Aorta (tissue), 5 donors: ENCODE measurements at places on chromosomes 2 and 18.

DNA sequence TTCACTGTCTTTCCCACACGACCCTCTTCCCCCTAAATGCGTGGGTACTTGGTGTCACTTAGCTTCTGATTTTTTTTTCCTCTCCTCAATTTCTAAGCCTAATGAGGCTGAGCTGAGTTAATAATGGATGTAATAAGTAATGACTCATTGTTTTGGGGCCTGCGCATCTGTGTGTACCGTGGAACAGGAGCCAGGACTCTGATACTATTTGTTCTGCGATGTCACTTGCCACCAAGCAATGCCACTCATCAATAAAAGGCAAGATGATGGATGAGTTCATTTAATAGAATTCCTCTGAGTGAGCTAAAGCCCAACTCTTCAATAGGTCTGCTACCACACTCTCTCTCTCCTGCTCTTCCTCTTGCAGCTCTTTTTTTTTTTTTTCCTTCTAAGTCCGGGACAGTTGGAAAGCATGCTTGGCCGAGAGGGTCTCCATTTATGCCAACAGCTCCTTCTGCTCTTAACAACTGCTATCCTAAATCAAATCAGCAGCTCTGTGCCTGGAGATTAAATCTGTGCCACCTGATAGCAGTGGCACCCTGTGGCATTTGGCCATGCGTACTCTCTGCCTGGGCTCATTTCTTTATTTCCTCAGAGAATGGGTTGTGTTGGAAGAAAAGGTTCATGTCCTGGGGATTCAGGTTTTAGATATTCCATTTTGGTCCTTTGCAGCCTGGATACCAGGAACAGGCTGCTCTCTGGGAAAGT is 1284.2 kb upstream of the PIK3C3 start:
- DNase-seq: no peak
- no peaks in the 10 kb centered on the region for H3K36me3 ChIP-seq
- H3K27me3 ChIP-seq: no peaks in the 10 kb centered on the region
- no peak overlapping the region for H3K27ac ChIP-seq

DNA sequence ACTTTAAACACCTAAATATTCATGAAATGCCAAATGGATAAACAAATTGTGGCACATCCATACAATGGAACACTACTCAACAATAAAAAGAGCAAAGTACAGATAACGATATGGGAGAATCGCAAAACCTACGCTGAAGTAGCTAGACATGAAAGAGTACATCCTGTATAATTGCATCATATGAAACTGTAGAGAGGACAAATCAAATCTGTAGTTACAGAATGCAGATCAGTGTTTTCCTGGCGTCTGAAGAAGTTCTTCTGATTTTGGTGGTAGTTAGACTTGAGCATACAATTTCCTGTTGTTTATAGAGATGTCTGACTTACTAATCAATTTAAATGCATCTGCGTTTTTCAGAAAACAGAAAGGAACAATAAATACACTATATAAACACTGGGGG is 394.4 kb downstream of the SOCS6 start:
- no peaks in the 10 kb centered on the region for H3K36me3 ChIP-seq
- H3K27ac ChIP-seq: no peak overlapping the region
- DNase-seq: no peak
- no peak overlapping the region for H3K4me3 ChIP-seq

DNA sequence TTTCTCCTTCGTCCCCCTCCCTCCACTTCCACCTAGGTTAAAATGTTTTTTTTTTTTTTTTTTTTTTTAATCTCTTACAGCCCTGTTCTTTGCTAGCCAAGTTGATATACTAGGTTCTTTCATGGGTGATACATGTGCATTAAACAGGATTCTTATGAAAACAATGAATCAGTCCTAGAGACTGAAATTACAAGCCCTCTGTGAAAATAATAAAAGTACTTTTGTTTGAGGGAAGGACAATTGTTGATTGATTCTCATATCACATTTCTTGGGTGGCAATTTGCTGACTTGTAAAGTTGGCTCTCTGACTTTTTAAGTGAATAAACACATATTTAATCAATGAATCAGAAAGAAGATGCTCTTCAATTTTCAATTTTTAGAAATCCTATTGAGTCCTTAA is 639.9 kb downstream of the LRP1B start:
- no peak for DNase-seq
- no peaks in the 10 kb centered on the region for H3K4me1 ChIP-seq
- H3K36me3 ChIP-seq: no peaks in the 10 kb centered on the region
- H3K4me3 ChIP-seq: no peak overlapping the region
- H3K27ac ChIP-seq: no peak overlapping the region

DNA sequence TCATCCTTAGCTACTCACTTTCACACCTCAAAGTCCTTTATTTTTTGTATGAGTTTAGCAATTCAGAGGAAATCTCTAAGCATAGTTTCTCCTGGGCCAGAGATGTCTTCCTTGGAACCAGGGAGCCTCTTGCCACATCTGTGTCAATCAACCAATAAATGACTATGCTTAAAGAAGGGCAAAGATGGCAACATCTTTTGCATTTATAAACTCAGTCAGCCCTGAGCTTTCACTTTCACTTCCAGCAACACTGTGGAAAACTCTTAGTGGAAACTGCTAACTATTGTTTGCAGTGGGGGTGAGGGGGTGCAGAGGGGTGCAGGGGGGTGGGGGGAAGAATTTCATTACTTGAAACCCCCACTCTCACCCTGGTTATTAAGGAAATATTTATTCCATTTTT is 3.4 kb downstream of the ACVR1C start:
- no peak overlapping the region for H3K4me3 ChIP-seq
- H3K27ac ChIP-seq: no peak overlapping the region
- peaks cover 3% of the 10 kb centered on the region for H3K27me3 ChIP-seq
- no peaks in the 10 kb centered on the region for H3K36me3 ChIP-seq
- no peaks in the 10 kb centered on the region for H3K4me1 ChIP-seq

DNA sequence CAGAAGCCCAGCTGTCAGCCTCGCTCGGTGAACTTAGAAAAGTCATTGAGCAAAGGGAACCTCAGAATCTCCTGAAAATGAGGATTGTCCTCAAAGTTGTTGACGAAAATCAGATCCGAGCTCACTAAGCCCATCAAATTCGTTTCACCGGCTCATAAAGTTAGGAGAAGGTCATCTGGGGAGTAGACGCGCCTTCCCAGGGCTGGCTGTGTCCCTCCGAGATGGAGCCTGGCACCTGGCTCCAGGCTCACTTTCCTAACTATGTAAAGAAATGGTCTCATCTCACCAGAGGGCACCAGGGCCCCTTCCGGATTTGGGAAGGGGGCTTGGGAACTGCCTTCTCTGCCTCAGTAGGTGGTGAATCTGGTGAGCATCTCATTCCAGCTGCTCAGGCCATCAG is 145.5 kb downstream of the PXDN start:
- no peak overlapping the region for H3K4me3 ChIP-seq
- peak; percentile 31 for DNase-seq
- no peak overlapping the region for H3K27ac ChIP-seq
- no peaks in the 10 kb centered on the region for H3K36me3 ChIP-seq

DNA sequence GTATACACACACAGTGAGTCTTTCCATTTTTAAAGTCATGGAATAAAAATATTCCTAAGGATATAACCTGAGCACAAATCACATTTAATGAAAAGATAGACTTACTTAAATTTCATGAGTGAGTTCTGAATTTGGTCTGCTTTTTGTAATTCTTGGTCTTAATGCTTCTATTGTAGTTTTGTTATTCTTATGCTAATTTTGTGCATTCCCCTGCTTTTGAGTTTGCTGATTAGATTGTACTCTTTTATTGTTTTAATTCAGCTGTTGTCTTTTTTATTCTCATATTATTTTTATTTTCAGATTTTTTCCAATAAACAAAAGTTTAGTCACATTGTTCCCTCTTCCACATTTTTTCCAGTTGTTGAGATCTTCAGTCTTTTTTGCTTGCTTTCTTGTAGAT is 202.4 kb downstream of the ZNF407 start:
- peaks cover 3% of the 10 kb centered on the region for H3K4me1 ChIP-seq
- H3K27me3 ChIP-seq: no peaks in the 10 kb centered on the region
- H3K27ac ChIP-seq: no peak overlapping the region
- no peak for DNase-seq
- no peaks in the 10 kb centered on the region for H3K36me3 ChIP-seq

- no peak overlapping the region for H3K4me3 ChIP-seq
- DNase-seq: no peak
- no peaks in the 10 kb centered on the region for H3K36me3 ChIP-seq
- peaks cover 5% of the 10 kb centered on the region for H3K4me1 ChIP-seq
Observed at GRCh38 chr2:229180658-229181057, 90.4 kb downstream of the PID1 start.

DNA sequence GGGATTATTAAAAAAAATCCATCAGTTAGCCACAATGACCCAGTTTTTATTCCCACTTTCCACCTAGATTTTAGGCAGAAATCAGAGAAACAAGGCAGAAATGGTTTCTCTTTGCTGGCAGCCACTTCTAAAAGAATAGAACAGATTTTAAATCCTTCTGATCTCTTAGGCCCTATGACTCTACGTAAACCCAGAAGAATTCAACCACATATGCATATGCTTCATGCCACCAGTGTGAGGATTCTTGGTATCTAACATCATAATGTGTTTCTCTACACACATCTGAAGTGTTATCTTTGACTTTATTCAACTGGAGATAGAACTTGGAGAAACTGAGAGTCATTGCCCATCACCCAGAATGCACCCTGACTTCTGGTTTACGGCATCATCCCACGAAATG is 128.7 kb upstream of the TANK start:
- H3K27ac ChIP-seq: no peak overlapping the region
- no peak for DNase-seq
- no peaks in the 10 kb centered on the region for H3K4me1 ChIP-seq
- no peak overlapping the region for H3K4me3 ChIP-seq

DNA sequence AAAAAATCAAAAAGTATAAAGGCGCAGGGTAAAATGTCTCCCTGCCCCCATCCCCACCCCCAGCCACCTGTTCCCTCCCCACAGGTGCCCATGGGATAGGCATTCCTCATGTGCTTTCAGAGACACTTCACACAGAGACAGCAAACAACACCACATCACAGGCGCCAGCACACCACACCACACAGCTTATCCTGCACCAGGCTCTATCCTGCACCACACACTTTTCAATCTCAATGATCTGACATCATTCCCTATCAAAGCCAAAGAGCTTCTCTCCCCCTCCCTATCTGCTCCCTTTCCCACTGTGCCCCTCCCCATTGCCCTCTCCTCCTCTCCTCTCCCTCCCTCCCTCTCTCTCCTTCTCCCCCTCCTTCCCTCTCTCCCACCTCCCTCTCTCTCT is 15.5 kb downstream of the FAM178B start:
- no peaks in the 10 kb centered on the region for H3K36me3 ChIP-seq
- H3K4me1 ChIP-seq: no peaks in the 10 kb centered on the region
- no peaks in the 10 kb centered on the region for H3K27me3 ChIP-seq
- no peak for DNase-seq
- H3K27ac ChIP-seq: no peak overlapping the region

DNA sequence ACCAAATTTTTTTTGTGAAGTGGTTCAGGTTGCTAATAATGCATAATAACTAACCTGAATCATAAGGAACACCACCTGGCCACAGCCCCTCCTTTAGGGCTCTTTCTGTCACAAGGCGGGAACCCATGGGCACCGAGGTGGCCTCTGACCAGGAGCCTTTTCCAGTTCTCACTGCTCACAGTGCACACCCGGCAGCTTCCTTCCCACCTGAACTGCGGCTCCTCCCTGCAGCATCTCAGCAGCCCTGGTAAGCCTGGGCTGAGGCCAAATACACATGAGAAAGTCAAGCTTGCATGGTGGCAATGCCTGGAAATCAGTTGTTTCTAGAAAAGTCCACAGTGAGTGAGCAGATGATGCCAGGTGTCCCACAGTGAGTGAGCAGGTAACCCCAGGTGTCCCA is 77.6 kb upstream of the SNTG2 start:
- H3K4me3 ChIP-seq: no peak overlapping the region
- H3K27ac ChIP-seq: no peak overlapping the region
- no peaks in the 10 kb centered on the region for H3K27me3 ChIP-seq
- no peaks in the 10 kb centered on the region for H3K36me3 ChIP-seq
- H3K4me1 ChIP-seq: no peaks in the 10 kb centered on the region
- no peak for DNase-seq

DNA sequence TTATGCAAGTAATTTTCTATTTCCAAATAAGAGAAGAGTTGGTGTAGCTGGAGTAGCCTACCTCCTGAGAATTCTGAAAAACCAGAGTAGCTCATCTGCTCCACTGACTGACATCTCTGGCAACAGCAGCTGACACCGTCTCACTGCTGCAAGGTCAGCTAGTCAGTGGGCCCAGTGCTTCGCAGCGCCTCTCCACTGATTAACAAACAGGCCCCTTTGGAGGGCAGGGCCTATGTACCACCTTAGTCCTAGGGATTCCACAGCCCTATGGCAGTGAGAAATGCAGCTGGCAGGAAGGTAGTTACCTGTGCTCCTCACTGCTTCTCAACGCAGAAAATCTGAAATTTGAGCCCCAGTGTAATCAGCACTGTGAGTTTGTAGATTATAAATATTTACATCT is 97.5 kb downstream of the DLGAP1 start:
- no peaks in the 10 kb centered on the region for H3K36me3 ChIP-seq
- no peaks in the 10 kb centered on the region for H3K4me1 ChIP-seq
- H3K27me3 ChIP-seq: no peaks in the 10 kb centered on the region
- no peak overlapping the region for H3K27ac ChIP-seq

DNA sequence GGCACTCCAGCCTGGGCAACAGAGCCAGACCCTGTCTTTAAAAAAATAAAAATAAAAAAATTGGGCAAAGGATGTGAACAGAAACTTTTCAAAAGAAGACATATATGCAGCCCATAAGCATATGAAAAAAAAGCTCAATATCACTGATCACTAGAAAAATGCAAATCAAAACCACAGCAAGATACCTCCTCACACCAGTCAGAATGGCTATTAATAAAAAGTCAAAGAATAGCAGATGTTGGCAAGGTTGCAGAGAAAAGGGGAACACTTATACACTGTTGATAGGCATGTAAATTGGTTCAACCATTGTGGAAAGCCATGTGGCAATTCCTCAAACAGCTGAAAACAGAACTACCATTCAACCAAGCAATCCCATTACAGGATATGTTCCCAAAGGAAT is 204.1 kb upstream of the SRD5A2 start:
- no peaks in the 10 kb centered on the region for H3K4me1 ChIP-seq
- H3K27ac ChIP-seq: no peak overlapping the region
- no peak overlapping the region for H3K4me3 ChIP-seq
- DNase-seq: no peak

DNA sequence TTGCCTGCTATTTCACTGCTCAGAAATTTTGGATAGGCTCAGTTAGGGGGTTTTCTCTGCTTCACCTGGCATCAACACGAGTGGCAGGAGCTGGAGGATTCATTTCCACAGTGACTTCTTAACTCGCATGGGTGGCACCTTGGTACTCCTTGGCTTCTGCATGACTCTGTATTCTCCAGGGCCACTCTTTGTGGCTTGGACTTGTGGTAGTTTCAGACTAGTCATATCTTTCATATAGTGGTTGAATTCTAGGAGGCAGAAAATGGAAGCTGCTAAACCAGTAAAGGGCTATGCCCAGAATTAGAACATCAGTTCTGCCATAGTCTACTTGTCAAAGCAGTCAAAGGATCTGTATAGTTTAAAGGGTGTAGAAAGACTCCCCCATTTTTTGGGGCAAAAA is 6.8 kb downstream of the MAIP1 start:
- no peak overlapping the region for H3K27ac ChIP-seq
- H3K4me1 ChIP-seq: no peaks in the 10 kb centered on the region
- no peak for DNase-seq
- H3K27me3 ChIP-seq: no peaks in the 10 kb centered on the region

- DNase-seq: no peak
- no peaks in the 10 kb centered on the region for H3K4me1 ChIP-seq
- H3K4me3 ChIP-seq: no peak overlapping the region
- no peaks in the 10 kb centered on the region for H3K36me3 ChIP-seq
- no peaks in the 10 kb centered on the region for H3K27me3 ChIP-seq
- H3K27ac ChIP-seq: no peak overlapping the region
Observed at GRCh38 chr18:58491773-58492752, 136.8 kb downstream of the ALPK2 start.
